NCI-H1930 (cell line): ENCODE measurements at places on chromosomes 5 and 9.

DNA sequence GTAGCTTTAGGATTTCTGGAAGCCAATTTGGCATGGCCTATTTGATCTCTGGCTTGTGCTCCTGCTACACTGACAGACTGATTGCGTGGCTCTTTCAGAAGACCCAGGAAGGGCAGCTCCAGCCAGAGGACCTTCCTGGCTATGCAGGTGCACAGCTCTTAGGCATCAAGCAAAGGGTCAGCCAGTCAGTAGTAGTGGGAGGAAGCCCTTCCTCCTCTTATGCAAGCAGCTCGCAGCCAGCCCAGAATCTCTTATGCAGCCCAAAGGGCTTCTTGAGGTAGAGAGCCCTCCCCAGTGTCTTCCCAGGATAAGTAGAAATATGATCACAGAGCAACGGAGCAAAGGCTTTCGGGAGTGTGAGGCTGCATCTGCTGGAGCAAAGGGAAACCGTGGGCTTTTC is 43.2 kb downstream of the SLC36A1 start:
- DNase-seq, result no peak

- peak; percentile 22 for DNase-seq
Observed at GRCh38 chr5:127875235-127876021, 172.2 kb downstream of the CCDC192 start.

GRCh38 chr5:132049559-132049958 is 10.9 kb upstream of the IL3 start:
- no peak for DNase-seq

DNA sequence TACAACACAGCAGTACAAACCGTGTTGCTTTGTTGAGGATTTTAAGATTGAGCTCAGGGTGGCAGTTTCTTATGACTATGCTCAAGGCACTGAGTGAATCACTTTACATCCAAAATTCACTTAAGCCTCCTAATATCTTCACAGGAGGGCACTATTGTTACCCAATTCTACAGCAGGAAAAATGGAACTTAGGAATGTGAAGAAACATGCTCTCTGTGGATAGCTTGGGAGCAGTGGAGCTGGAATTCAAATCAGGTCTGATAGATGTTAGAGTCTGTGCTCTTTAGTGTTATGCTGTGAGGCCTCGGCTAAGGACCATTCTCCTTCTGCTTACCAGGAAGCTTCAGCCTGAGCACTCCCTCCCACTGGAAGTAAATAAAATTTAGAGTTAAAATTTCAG is 18.7 kb upstream of the HMHB1 start:
- no peak for DNase-seq

- DNase-seq, result no peak
Observed at GRCh38 chr9:127525401-127526188, 74.3 kb downstream of the LRSAM1 start.

DNA sequence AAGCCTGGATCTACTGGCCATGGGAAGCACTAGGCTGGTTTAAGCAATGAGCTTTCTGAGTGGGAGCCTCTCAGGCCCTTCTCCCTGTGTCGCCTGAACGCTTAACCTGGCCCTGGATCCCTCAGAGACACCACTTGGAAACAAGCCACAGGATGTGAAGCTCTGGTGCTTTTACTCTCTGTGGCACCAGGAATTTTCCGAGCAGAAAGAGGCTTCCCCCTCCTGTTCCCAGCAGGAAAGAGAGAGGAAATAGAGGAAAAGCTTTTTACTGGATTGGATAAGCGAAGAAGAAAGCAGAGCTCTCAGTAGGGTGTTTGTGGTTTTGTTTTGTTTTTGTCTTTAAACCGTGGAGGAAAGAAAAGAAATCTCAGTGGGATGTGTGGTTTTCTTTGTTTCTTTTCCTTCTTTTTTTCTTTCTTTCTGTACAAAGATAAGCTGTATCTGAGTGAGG is 34.5 kb downstream of the COL15A1 start:
- DNase-seq, result no peak

DNA sequence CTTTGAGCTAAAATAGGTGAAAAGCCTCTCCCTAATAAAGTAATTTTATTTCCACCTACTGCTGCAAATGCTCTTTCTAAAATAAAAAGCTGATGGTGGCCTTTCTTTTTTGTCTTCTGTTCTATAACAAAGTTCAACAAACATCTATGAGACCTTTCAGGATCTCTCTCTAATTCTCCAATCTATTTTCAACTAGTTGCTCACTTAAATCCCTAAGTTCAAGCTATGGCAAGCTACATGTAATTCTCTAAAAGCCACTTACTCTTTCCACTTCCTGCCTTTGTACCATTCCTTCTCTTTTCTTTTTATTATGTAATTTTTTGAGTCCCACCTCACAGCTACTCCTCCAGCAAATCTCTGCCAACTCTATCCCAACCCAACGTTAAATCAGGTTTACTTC is 20.9 kb downstream of the CHD1 start:
- no peak for DNase-seq

DNA sequence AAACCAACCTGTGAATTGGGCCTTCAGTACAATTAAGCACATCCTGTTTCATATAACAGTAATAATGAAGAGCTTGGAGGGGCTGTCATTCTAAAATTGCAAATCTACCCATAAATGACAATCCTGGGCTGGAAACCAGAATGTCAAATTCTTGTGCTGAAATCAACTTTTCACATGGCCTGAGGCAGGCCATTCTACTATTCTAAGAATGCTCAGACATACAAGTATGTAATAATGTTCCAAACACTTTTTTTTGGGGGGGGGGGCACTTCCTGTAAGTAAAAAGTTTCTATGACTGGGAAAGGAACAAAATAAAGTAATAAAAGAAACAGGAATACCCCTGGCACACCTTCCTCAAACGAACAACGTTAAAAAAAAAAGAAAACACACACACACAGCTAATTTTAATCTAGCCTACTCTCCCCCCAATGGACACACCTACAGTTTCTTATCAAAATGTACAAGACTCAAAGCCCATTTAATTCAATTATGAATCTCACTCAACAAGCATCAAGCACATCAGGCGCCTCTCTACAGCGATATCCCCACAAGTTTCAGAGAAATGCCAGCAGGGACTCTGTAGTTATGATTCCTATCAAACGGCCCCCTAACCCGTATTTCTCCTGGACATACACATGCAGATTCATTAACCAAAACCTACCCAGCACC is 1.4 kb downstream of the ETF1 start:
- DNase-seq, result no peak

GRCh38 chr5:143800715-143801114 is 11.2 kb upstream of the HMHB1 start:
- DNase-seq, result no peak

DNA sequence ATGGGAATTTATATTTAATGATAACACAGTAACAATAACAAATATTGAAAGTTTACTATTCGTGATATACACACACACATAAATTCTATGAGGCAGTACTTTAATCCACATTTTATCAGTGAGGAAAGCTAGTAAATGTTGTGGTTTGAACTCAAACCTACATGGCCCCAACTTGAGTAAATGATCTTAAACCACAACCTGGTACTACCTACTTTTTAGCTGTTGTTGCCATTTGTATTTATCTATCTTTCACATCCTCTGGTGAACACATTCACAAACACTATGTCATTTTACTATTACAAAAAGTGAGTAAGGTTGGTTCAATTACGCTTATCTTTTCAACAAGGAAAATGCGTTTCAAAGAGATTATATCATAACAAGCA is 186.1 kb downstream of the SMC2 start:
- DNase-seq, result no peak

DNA sequence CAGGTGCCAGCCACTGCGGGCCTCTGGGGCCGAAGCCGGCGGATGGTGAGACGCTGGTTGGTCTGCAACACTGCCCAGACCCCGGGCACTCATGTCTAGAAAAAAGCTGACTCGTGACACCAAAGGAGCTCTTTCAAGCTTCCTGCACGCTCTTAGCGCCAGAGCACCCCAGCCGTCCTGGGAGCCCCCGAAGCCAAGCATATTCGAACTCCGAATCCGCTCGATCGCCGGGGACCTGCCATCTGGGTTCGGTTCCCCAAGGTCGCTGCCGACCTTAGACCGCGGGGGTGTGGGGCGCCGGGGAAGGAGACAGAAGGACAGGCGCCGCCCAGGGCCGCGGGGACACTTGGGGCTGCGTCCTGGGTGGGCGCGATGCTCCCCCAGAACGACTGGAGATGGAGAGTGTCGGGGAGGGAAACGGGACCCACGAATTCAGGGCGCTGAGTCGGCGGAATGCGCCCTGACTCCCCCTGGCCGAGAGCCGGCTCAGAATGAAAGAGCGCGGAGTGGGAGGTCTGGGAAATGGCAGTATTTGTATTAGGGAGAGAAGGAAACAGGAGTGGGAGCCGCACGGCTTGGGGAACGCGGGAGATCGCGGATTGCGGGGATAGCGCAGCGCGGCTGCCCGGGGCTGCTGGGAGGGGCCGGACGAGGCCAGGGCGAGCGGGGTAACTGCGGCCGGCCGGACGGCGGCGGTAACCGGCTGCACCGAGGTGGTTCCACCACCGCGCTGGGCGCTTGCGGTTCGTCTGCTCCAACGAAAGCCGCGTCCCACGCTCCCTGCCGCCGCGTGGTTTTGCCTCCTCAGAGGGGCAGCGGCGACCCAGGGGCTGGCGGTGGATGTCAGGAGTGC is 20.1 kb upstream of the MARCHF6 start:
- no peak for DNase-seq

- DNase-seq, result no peak
Observed at GRCh38 chr9:7970681-7971330, 171.2 kb upstream of the DMAC1 start.
